ENCODE measurements at places on chromosomes 16 and 17.

- DNase-seq: no peak
Observed at GRCh38 chr17:19254651-19255050, 17.5 kb downstream of the EPN2 start.

- peak; percentile 73 for DNase-seq
Observed at GRCh38 chr17:78925662-78926555, 722 bp upstream of the TIMP2 start.

DNA sequence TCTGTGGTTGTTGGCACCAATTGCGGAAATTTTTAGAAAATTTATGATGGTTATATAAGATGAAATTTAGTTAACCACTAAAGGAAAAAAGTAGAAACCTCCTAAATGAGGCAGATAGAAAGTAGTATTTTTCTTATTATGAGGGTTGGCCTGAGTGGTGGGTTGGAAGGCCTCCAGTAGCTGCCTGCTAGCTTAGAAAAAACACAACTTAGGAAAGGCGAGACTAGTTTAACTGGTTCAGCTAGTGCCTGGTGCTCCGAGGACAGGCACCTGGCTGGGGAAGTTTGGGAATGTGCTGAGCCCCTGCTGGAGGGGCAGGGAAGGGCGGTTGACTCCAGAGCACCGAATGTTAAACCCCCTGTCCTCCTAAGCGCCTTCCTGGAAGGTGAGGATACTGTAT is 19.9 kb downstream of the LDHD start:
- no peak for DNase-seq

GRCh38 chr16:88651989-88652761 is 1.3 kb upstream of the CYBA start:
- DNase-seq: no peak

- no peak for DNase-seq
Observed at GRCh38 chr16:61684541-61684940, 351.7 kb downstream of the CDH8 start.

DNA sequence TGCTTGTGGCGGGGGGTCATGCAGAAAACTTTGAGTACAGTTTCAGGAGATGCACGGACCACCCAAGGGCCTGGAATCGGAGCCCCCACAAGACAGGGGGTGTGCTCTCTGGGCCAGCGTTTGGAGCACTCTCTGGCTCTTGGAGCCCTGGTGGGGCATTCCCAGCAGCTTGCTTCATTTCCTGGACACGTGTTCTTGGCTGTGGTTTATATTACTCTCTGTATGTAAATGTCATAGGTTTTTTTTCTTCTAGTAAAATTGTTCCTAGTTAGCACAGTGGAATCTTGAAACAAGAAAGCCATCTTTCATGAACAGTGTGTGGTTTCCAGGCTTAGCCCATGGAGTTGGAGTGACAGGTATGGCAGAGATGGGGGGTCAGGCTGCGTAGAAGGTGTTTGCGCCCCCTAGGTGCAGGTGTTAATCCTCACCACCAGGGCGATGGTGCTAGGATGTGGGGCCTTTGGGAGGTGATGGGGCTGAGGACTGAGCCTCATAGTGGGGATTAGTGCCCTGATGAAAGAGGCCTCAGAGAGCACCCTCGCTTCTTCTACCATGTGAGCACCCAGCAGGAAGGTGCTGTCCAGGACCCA is 79.8 kb downstream of the JPH3 start:
- peak; percentile 76 for DNase-seq

- DNase-seq: no peak
Observed at GRCh38 chr17:66976781-66977201, 12.3 kb downstream of the CACNG4 start.

DNA sequence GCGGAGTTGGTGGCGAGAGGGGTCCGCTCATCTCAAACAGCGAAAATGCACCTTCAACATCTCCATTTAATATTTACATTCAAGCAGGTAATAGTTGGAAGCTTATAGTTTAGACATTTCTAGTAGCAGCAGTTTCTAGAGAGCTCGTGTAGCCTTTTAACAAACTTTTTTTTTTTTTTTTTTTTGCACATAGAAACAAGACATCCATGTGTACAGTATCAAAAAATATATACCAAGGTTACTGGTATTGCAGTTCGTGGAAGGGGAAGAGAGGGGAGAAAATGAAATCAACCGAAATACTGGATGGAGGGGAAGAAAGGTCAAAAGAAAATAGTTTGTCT is 6.2 kb downstream of the CBX4 start:
- no peak for DNase-seq

DNA sequence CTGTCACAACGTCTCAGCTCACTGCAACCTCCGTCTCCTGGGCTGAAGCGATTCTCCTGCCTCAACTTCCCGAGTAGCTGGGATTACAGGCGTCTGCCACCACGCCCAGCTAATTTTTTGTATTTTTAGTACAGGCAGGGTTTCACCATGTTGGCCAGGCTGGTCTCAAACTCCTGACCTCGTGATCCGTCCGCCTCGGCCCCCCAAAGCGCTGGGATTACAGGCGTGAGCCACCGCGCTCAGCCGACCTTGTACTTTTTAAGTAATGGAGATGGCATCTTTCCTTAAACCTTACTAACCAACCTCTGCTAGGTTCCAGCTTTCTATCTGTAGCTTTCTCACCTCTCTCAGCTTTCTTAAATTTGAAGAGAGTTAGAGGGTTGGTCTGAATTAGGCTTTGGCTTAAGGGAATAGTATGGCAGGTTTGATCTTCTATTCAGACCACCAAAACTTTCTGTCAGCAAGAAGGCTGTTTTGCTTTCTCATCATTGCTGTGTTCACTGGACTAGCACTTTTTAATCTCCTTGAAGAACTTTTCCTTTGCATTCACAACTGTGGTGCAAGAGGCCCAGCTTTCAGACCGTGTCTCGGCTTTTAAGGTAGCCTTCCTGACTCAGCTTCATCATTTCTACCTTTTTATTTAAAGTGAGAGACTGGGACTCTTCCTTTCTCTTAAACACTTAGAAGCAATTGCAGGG is 28.0 kb downstream of the YWHAE start:
- no peak for DNase-seq

DNA sequence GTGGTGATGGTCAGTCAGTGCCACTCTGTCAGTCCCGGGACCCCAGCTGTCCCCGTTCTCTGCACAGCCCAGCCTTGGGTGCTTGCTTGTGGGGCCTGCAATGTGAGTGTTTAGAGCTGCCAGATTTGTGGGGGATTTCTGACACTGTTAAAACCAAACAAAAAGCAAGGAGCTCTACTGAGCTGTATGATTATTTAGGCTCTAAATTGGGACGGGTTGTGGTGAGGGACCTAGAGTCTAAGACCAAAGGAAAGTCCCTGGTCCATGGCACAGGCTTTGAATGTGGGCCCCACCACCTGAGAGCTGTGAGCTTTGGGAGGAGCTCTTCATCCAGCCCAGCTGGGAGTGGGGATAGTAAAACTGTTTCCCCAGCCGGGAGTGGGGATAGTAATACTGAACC is 63.3 kb downstream of the KSR1 start:
- no peak for DNase-seq

- DNase-seq: peak; percentile 90
Observed at GRCh38 chr17:31067691-31068184, 27.0 kb upstream of the NF1 start.

DNA sequence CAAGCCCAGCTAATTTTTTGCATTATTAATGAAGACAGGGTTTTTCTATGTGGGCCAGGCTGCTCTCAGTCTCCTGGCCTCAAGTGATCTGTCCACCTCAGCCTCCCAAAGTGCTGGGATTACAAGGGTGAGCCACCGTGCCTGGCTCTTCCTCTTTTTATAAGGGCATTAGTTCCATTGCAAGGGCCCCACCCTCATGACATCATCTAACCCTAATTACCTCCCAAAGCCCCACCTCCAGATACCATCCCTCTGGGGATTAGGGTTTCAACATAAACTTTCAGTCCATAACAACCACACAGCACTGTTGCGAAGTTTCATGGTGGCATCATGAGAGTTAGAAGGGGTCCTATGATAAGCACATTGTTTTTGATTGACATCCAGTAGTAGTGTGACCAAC is 277.7 kb downstream of the GRIN2A start:
- DNase-seq: no peak

DNA sequence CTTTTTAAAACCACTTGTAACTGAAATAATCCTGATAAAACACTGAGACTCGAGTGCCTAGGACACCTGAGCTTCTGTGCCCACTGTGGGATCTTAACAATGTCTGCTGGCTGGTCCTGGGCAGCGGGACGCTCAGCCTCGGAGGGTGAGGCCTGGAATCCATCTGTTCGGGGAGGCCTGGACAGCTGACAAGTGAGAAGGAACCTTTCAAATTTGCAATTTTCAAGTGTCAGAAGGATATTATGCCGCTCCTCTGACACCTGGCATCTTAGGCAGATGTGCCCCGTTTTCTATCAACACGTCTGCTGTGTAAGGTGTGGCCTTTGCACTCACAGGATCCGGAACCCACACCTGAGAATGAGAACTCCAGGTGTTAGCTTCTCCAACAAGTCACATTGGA is 33.1 kb upstream of the C16orf78 start:
- DNase-seq: no peak

- DNase-seq: no peak
Observed at GRCh38 chr16:57500578-57501111, 14.4 kb upstream of the DOK4 start.

GRCh38 chr17:29733166-29733565 is 110.5 kb upstream of the CORO6 start:
- DNase-seq: no peak

DNA sequence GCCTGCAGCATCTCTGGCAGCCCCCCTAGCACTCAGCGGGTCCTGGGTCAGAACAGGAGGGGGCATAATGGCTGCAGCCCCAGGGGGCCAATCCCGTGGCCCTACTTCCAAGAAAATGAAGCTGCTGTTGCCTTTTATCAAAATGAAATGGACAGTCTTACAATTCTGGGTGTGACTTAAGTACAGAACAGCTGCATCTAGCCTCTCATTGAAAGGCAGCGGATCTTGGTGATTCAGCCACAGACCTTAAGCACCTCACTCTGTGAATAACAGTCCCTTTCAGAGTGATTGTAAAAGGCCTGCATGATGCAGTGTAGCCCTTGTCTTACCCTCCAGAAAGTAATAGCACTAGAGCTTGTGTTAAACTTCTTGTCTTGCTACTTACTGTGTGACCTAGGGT is 11.5 kb upstream of the UMOD start:
- no peak for DNase-seq

- no peak for DNase-seq
Observed at GRCh38 chr17:50344731-50345365, 1.1 kb upstream of the XYLT2 start.

- no peak for DNase-seq
Observed at GRCh38 chr17:13131225-13131624, 113.4 kb upstream of the ELAC2 start.

GRCh38 chr17:79621151-79621943 is 10.5 kb upstream of the RBFOX3 start:
- DNase-seq: no peak

GRCh38 chr16:2833776-2834175 is 3.7 kb downstream of the ZG16B start:
- DNase-seq: no peak

- DNase-seq: no peak
Observed at GRCh38 chr16:14129502-14129901, 58.4 kb downstream of the MRTFB start.

- DNase-seq: peak; percentile 4
Observed at GRCh38 chr16:25546791-25547190, 145.0 kb upstream of the HS3ST4 start.

DNA sequence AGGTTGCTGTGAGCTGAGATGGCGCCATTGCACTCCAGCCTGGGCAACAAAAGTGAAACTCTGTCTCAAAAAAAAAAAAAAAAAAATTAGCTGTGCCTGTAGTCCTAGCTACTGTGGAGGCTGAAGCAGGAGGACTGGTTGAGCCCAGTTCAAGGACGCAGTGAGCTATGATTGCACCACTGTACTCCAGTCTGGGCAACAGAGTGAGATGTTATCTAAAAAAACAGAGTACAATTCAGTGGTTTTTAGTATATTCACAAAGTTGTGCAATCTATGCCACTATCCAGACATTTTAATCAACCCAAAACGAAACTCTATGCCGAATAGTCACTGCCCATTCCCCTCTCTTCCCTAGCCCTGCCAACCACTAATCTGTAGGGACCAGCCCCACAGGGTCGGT is 25.1 kb downstream of the C16orf54 start:
- DNase-seq: no peak

DNA sequence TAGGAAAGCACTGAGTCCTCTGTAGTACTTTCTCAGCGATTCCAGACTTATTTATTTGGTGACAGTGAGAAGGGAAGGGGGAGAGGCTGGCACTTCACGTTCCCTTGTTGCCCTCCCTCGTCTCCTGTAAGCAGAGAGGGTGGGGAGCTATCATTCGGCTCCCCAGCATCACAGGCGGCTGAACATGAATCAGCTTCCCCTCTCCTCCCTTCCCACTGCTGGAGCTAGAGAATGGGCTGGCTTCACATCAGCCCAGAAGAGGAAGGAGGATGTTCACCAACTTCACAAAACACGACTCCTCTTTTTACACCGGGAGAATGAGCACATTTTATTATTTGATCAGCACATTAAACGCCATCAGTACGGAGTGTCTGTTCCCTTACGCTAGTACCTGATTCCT is 6.7 kb upstream of the CMIP start:
- peak; percentile 37 for DNase-seq

GRCh38 chr16:3035972-3036725 is 595 bp downstream of the BICDL2 start:
- no peak for DNase-seq

DNA sequence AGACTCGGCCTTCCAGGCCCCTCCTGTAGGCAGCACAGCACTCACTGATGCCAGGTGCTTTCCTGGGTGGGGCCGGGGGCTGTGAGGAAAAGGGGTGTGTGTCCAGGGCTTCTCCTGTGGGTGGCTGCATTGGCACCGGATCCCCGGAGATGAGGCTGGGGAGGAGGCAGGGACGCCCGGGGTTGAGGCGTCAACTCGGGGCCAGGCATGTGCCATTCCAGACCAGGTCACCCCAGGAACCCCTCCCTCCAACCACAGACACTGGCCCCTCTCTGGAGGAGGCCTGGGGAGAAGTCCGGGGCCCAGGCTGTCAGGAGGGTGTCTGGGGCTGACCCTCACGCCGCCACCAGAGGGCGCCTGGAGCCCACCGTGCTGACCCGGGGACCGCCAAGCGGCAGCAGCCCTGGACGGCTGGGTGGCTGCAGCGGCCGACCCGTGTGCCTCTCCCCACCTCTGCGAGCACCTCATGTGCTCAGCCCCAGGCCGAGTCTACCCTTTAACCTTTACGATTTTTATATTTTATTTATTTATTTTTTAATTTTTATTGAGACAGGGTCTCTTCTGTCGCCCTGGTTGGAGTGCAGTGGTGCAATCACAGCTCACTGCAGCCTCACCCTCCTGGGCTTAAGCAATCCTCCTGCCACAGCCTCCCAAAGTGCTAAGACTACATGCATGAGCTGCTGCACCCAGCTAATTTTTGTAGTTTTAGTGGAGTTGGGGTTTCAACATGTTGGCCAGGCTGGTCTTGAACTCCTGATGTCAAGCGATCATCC is 3.2 kb upstream of the METRN start:
- DNase-seq: peak; percentile 60

DNA sequence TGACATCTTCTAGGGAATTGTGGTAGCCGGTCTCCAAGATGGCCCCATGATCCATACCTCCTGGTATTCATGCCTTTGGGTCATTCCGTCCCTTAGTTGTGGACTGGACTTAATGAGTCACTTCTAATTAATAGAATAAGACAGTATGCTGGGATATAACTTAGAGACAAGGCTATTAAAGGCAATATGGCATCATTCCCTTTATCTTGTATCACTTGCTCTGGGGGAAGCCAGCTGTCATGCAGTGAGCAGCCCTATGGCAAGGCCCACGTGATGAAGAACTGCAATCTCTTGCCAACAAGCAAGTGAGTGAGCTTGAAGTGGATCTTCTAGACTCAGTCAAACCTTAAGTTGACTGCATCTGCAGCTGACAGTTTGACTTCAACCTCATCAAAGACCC is 97.8 kb upstream of the MED13 start:
- DNase-seq: no peak

All from fibroblast of skin of back (primary cell).